AG09319 (cell line): ENCODE measurements at places on chromosomes 2 and 18.

DNA sequence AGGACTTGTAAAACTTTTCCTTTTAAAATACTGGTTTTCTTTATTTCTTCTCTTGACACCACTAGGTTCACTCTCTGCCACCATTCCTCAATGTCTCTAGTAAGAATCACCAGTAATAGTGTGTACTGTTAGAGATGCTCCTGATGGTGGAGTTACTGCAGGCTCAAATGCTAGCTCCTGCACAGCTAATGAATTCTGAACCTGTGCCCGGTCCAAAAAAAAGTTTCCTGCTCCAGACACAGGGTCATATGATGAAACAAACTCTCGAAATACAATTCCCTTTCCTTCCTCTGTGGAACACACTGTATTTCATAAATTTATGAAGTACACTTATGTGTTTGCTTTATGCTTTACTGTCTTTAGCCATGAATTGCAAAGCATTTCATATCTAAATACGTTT is 19.2 kb downstream of the PMS1 start:
- DNase-seq = no peak

DNA sequence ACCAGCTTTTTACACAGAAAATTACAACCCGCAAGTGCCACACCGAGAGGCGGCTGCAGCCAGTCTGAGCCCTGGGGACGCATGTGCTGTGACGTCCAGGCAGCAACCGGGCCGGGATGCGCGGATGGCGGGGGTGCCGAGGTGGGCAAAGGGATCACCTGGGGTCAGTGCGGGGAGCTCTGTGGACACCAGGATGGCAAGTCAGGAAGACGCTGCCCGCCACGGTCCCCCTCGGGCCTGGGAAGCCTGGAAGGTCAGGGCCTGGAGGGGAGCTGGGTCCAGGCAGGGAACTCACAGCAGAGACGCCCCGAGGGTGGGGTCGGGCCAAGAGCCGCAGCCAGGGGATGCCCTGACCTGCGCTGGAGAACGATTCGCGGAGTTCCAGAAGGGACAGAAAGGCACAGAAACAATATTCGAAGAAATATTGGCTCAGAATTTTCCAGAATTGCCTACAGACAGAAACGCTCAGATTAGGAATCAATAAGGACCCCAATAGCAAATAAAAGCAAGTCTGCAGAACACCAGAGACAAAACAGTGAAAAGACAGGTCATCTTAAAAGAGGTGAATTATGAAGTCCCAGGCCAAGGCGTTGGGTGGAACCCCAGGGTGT is 11.7 kb upstream of the KIF1A start:
- no peak for DNase-seq

- DNase-seq = peak; percentile 1
These were observed 70.3 kb upstream of the CWC22 start for GRCh38 chr2:180077295-180077906.

- no peak for DNase-seq
These were observed 60.7 kb downstream of the ADI1 start for GRCh38 chr2:3458396-3459184.

- DNase-seq = no peak
These were observed 23.5 kb downstream of the C1D start for GRCh38 chr2:68039317-68039716.

DNA sequence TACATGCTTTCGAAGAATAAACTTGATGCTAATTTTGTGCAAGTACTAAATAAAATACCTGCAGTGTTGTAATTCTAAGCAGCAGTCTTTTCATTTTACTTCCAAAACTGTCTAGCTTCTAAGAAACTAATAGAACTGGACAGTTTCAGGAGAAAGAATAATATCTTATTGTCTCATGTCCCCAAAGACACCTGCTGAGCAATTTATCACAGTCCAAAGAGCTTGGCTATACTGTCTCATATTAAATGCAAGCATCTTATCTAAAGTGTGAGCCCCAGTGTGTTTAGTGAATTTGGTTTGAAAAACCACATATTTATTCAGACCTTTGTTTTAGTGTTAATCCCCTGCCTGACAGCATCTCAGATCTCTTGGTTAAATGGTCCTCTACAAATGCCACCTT is 374.3 kb downstream of the TMX3 start:
- DNase-seq = no peak

DNA sequence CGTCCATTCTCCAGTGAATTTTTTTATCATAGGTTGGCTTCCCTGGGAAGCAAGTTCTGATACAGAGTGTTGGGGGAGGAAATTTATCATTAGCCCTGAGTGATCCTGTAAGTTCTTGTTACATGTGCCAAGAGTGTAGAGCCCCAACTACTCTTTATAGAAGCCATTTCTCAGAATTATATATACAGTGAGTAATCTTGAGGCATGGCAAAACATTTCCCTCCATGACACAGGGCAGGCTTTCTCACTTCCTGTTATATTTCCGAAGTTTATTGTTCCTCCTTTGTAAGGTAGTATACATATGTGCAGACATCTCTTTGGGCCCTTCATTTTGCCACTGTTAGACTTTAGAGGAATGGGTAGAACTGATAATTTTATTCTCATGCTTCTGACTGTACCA is 484.7 kb upstream of the NRXN1 start:
- DNase-seq = no peak

- no peak for DNase-seq
These were observed 11.6 kb upstream of the TNP1 start for GRCh38 chr2:216871333-216871934.

- DNase-seq = peak; percentile 84
These were observed at the start of gene ZEB2 for GRCh38 chr2:144519934-144520731. ZEB2 (minus strand) TSS chr2:144520119; CDS start chr2:144517350, 2,769 bp downstream.

- DNase-seq = no peak
These were observed 533.8 kb upstream of the ACVR2A start for GRCh38 chr2:147311058-147311430.

GRCh38 chr18:52237551-52237950 is 102.4 kb upstream of the DCC start:
- no peak for DNase-seq

- DNase-seq = no peak
These were observed 15.2 kb downstream of the SMAD2 start for GRCh38 chr18:47915229-47915628.

GRCh38 chr2:98664323-98664722 is 55.9 kb downstream of the UNC50 start:
- no peak for DNase-seq

GRCh38 chr2:55153584-55154299 is 78.4 kb downstream of the CLHC1 start:
- no peak for DNase-seq

GRCh38 chr2:189783451-189783926 is 650 bp downstream of the ORMDL1 start:
- no peak for DNase-seq

DNA sequence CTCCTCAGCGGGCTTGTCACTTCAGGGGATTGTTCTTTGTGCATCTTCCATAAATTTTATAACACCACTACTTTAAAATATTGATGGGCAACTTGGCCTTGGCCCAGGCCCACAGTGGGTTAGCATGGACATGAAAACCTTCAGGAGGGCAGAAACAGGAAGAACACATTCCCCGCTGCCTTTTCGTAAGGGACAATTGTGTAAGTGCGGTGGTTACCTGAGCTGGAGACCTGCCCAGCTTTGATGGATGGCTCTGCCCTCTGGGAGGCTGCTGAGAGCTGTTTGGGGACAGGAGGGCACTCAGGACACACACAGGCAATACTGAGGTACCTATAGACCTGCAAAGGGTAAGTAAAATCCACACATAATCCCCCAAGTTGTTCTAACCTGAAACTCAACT is 46.8 kb downstream of the FECH start:
- no peak for DNase-seq

DNA sequence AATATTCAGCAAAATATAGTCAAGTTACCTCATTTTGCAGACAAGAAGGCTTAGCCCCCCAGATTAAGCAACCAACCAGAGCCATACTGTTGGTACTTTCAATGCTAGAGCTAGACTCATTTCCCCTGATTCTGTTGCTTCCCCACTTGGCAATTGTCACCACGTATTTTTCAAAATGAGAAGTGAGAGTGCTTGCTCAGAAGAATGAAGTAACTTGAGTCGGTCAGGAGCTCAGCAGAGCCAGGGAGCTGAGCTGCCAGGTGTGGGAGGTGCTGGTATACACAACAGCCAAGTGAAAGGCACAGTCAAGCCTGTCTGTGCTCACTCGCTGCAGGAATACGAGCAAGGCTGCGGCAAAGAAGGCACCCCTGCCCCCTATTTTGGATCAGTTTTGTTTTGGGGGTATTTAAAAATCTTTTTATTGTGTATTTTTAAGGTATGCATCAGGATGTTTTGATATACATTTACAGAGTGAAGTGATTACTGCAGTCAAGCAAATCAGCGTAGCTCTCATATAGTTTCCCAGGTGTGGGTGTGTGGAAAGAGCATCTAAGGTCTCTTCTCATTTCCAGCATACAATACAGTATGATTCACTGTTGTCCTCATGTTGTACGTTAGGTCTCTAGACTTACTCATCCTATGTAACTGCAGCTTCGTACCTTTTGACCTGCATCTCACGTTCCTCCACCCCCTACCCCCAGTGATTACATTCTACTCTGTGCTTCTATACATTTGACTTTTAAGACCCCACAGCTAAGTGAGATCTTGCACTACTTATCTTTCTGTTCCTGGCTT is 62.4 kb downstream of the MRPS9 start:
- DNase-seq = no peak

GRCh38 chr2:241577413-241578122 is 19.0 kb downstream of the BOK start:
- DNase-seq = no peak

- DNase-seq = no peak
These were observed 6.9 kb upstream of the RAB17 start for GRCh38 chr2:237597196-237598145.

GRCh38 chr2:151114874-151115273 is 146.8 kb downstream of the RBM43 start:
- no peak for DNase-seq

- no peak for DNase-seq
These were observed 13.1 kb downstream of the TGIF1 start for GRCh38 chr18:3463051-3463450.

- DNase-seq = no peak
These were observed 14.8 kb upstream of the CNDP1 start for GRCh38 chr18:74519320-74520095.

DNA sequence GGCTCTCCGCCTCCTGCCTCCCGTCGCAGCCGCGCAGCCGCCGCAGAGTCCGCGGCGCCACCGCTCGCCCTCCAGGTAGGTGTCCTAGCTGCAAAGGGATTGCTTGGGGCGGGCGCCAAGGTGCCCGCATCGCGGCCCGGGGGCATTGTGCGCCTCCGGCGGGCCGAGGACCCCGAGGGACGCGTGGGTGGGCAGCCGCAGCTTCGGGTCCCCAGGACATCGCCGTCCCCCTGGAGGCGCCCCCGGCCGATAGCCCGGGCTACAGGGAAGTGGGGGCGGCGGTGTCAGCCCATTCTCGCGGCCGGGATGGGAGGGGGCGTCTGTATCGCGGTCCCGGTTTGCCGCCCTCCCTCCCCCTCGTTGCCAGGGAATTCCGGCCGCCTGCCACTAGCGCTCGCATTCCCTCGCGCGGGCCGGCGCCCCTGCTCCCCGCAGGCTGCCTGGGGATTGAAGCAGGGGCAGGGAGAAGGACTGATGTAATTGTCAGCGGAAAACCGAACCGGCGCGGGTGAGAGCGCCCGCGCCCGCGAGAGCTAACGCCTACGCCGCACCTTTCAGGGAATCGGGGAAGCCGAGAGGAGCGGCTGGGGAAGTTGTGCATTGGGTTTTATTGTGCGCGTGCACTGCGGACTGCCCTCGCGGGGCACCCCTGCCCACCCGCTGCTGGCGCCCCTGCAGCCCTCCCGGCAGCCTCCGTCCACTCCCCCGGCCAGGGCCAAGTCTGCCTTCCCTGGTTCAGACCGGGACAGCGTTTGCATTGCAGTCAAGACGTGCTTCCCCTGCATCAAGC is 483 bp downstream of the OSBPL6 start:
- no peak for DNase-seq

DNA sequence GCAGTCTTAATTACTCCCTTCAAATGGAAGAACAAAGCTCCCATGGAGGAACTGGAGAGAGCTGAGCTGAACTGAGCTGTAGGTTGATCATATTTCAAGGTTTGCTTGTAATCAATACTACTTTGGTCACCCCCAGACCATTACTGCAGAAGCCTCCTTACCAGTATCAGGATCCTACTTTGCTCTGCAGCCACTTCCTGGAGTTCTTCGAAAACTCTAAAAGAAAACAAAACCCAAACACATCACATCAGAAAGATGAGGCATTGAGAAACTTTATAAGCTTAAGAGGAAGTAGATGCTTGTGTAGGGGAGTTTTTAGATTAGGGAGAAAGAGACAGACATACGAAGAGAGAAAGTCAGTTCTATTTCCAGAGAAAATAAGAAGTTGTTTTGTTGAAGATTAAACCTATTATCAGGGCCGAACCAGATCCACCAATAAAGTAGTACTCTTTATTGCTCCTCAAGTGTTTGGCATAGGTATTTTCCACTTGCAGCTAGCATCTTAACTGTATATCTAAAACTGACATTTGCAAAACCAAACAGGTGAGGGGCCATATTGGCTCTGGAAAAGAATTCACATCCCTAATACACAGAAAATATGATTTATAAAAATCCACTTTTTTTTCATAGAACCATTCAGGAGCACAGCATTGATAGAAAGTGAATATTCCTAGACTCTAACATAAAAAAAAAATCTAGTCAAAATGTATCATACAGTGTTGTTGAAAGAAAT is 166.9 kb upstream of the KLF7 start:
- DNase-seq = no peak

GRCh38 chr2:40434731-40435271 is 17.1 kb downstream of the SLC8A1 start:
- peak; percentile 91 for DNase-seq

DNA sequence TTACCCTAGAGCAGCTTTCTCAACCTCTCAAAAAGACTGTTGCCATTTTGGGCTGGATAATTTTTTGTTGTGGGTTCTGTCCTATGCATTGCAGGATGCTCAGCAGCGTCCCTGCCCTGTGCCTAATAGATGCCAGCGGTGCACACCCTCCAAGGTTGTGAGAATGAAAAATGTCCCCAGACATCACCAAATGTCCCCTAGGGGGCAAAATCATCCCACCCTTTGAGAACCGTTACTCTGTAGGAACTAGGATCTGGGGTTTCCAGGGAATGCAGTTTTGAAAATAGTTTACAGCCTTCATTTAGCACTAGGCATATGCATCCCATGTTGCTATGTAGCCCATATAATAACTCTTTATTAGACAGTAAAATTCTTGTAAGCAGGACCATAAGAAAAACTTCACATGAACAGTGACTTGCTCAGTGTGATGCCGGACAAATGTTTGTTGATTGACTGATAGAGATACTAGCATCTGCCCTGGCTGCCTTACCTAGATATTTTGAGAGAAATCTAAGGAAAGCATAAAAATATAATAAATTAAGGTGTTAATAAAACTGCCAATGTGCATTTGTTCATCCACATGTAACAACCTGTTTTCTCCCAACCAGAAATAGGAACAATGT is 79.2 kb upstream of the EPC2 start:
- no peak for DNase-seq

GRCh38 chr2:19797871-19798270 is 103.9 kb downstream of the TTC32 start:
- no peak for DNase-seq

DNA sequence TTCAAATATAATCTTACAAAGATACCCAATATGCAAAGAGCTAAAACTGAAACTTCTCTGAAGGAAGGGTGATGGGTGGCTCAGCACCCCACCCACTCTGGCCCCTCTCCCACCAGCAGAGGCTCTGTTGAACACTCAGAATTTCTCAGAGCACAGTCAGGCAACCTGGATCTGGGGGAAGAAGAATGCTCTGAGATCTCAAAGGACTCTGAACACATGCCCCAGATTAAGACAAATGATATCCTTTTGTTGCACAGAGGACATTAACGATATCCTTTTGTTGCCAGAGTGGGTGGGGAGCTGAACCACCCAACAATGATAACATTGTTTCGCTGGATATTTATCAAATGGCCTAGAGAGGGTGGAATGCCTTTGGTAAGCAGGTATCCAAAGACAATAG is 104.8 kb downstream of the LBH start:
- DNase-seq = no peak
